ENCODE measurements at places on chromosomes 2 and 18.

DNA sequence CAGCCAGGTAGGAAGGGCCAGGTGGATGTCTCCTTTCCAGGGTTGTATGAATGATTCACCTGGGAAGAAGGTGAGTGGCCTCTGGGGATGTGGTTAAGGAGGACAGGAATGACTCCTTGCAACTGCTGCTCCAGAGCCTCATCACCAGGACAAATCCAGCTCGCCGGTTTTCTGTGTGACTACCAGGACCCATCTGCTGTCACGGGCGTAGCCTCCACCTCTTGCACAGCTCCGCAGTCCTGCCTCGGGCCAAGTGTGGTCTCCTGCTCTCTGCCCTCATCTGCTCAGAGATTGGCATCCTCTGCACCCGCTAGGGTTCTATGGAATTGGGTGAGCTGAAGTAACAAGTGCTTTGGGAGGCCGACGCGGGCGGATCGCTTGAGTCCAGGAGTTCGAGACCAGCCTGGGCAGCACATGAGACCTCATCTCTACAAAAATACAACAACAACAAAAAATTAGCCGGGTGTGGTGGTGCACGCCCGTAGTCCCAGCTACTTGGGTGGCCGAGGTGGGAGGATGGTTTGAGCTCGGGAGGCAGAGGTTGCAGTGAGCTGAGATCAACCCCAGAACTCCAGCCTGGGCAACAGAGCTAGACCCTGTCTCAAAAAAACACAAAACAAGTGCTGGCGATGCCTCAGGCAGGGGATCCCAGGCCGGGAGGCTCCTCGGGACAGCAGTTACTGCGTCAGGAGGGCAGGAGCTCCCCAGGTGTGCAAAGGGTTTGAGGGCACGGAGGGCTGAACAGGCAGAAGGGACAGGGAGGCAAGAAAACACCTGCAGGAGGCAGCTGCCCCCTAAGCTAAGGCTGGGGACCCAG, 831 bp upstream of the D2HGDH start:
- DNase-seq, result no peak

- no peak for DNase-seq
Measured at GRCh38 chr2:197669077-197669476, 6.3 kb downstream of the RFTN2 start.

DNA sequence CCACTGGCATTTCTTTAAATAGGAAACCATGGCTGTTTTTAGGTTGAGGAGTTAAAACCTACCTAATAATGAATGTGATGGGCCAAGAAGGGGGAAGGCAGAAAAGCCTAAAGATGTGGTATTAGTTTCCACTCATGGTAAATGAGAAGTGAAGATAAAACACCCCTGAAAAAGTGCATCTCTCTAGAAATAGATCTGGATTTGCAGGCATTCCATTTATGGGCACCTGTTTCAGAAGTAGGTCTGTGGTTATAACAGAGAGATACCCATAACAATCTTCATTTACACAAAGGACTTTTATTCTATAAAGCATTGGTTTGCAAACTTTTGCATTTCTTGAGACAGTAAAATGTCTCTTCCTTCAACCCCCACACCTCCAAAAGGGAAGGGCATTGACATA, 62.1 kb downstream of the PRKCE start:
- DNase-seq, result no peak

DNA sequence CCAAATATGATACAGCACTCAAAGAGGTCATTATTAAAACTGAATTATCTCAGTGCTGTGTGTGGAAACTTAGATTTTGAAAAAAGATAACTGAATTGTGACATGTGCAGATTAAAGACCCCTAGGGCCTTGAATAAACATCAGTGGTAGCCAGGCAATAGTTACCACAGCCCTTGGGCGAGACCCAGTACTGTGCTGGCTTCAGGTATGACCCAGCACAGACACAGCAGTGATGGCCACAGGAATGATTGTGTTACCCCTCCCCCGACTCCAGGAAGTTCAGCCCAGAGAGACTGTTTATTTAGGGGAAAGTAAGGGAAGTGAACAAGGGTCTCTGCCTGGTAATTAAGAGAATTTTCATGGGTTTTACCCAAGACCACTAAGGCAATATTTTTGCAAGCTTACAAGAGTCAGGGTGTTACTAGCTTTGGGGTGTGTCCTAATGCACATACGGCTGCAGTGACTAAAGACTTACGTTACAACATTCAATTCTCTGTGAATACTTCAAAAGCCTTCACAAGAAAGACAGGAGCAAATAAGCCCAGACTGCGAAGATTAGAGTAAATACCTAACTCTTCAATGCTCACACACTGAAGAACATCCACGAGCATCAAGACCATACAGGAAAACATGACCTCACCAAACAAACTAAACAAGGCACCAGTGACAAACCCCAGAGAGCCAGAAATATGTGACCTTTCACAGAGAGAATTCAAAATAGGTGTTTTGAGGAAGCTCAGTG, 28.2 kb upstream of the ITGAV start:
- no peak for DNase-seq

- no peak for DNase-seq
Measured at GRCh38 chr2:147844697-147845410, at the start of gene ACVR2A. TSS of gene ACVR2A (plus strand) at chr2:147845029. CDS start at chr2:147845153, 124 bp downstream.

DNA sequence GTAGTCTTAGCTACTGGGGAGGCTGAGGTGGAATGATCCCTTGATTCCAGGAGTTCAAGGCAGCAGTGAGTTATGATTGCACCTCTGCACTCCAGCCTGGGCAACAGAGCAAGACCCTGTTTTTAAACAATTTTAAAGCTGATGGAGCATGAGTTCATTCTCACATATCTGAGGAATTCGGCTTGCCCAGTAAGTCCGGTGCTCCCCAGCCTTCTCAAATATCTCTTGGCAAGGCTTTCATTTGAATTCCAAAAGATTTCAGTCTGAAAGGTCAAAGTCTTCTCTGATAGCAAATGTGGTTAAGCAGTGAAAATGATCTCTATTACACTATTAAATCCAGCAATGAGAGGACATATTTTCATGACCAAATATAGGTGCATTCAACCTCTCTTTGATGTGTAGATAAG, 27.9 kb downstream of the PIEZO2 start:
- no peak for DNase-seq

DNA sequence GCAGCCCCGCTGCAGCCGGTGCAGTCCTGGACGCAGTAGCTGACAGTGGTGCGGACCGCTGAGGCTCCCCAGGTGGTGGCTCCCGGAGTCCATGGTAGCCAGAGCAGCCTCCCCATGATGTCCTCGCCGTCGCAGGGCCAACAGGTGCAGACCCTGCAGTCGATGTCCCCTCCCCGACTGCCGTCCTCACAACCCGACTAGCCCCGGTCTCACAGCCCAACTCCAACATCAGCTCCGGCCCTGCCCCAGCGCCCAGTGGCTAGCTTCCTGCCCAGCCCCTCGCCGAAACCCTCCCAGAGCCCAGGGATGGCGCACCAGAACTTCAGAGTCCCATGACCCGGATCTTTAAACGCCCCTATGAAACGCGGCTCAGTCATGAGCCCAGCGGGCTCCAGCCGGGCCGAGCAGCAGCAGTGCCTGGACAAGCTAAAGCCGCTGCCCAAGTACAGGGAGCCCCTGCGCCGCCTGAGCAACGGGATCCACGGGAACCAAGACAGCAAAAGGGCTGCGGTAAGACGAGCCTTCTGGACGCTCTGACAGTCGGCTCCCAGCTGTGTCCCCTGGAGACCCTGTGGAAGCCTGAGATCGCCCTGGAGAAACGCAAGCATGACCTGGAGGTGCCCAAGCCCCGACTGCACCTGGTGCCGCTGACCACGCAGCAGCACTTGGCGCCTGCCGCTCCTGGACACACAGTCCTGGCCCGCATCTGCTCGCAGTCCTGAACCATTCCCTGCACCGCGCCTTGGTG, 53.8 kb upstream of the TUBA3E start:
- no peak for DNase-seq

DNA sequence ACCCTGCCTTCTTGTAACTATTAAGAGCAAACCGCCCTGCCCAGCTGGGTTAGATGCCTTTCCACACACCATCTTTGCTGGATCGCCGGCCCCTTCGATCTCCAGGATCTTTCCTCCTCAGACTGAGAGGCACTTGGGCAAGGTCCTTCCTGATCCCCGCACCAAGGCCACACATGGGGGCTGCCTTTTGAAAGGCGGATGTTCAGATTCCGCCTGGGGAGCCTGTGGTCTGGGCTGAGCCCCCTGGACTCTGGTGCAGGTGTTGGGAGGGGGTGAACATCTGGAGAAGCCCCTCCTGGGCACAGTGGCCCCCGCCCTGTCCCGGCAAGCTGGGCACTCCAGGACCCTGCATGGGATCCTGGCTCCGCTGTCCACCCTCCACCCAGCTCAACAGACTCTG, 135.4 kb upstream of the HDAC4 start:
- no peak for DNase-seq

- DNase-seq, result no peak
Measured at GRCh38 chr2:74739733-74740241, 85.7 kb downstream of the SEMA4F start.

DNA sequence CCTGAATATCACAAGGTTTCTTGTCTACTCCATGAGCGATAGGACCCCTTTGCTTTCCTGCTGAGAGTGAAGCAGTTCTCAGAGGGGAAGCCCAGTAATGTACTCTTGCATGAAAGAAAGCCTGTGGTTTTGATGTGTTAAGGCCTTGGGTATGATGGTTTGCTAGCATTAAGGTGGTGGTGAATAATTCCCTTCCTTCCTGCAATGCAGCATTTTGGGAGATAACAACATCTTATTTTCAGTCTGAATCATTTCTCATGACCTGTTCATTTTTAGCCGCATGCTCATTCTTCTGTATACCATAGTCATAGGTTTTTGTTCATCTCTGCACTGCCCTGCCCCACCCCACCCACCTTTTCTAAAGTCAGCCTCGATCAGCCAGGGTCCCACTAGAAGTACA, 66.2 kb downstream of the HNMT start:
- DNase-seq, result no peak

All from HL-60 (cell line).